ENCODE measurements at places on chromosomes 12 and 14. TPM values are rescaled to one million over a fixed set of nuclear protein-coding genes. Genes with fewer than 3 reads are reported as not detected.
A peak's percentile ranks its signal among the peaks of the same experiment; 100 is the strongest.

GRCh38 chr12:128178966-128179365 is 88.0 kb upstream of the TMEM132C start:
- ATAC-seq, result no peak

DNA sequence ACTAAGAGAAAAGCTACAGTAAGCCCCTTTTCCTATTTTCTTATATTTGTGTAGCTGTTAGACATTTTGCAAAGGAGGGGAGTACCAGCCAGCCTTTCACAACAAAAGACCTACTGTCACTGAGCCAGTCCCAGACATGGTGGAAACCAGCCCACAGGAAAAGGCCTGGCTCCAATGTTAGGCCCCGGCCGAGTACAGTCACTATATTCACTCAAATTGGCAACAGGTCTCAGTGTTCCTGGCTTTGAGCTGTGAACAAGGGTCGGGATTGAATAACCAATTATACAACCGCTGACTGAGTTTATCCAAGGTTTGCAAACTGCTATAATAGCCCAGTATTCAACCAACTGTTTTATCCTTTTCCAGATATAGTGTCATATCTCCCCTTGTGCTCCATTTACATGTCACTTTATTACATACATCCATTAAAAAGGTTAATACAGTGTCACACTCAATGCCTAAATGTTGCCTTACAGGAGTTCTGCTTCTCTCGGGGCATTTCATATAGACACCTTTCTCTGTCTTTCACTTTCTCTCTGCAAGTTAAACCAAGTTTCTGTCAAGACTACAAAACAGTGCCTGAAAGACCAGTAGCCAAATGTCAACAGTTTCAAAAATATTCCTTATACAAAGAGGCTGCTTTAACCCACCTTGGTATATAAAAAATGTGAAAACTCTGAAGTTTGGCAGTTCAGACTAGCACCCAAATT is 178.1 kb downstream of the SOX5 start:
- peak; percentile 76 for ATAC-seq

- no peak for ATAC-seq
These were observed 263.0 kb downstream of the NEDD1 start for GRCh38 chr12:97169889-97170567.

DNA sequence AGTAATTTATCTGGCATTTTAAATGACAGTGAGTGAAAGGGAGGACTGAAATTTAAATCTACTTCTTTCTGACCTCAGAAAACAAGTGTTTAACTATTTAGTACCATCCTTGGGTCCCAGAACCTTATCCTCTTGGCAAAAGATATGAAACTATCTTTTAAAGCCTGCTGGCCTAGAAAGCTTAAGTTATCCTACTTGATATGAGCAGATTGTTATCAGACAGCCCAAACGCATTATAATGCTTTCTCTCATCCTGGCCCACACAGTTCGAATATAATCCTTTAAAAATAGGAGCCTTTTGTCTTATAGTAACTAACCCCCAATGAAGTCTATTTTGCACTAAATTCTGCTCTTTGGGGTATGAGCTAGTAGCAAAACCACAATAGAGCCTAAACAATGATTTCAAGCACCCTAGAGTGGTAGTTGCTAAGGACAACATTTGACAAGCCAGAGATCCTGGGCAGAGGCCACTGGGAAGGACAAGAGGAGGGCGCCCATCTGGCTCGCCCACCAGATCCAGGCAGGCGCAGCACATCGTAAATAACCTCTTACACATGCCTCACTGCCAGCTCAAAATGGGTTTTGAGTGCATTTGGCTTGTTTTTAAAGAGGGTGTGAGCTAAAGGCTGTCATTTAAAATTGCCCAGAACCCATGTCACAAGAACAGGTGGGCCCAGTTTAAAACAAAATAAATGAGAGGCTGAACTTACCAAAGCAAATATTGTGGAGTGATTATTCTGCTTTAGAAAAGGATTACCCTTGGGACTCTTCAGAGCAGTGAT is 37.7 kb upstream of the CRY1 start:
- no peak for ATAC-seq

DNA sequence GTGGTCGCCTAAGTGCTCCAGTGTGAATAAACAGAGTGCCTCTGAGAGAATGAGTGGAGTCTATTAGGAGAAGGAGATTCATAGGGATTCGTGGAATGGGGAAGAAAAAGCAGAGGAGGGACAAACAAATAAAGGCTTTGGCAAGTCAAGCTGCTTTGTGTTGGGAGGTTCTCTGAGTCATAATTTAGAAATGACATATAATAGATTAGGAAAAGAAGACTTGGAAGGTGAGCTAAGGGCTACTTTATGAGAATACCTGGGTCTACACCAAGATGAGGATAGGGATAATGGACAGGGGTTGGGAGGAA is 6.4 kb upstream of the NTN4 start:
- no peak for ATAC-seq

DNA sequence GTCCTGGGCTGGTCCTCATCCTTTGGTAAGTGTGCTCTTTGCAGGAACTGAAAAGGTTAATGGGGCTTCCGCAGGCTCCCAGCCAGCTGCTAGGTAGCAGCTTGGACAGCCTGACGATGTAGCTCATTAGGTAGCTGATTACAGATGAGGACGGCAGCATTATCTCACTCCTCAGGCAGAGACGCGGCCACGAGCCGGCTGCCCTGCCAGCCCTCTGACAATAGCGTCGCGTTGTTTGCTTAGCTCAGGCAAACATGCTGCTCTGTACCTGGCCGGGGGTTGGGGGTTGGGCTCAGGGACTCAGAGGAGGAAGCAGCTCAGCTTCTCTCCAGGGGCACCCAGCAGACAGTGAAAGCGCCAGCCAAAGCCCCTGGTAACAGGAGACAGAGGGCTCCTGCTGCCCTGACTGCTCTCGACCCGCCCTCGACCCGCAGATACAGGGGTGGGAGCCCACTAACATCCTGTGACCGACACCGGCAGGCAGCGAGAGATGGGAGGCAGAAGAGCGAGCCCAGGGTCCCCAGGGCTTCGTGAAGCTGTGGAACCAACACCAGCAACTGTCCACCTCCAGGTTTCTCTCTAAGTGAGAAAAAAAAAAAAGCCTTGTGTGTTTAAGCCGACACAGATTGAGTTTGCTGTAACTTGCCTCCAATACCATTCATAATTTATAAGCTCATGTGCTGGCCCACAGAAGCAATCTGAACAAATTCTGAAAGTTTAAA is 53.4 kb upstream of the DLK1 start:
- ATAC-seq, result no peak

DNA sequence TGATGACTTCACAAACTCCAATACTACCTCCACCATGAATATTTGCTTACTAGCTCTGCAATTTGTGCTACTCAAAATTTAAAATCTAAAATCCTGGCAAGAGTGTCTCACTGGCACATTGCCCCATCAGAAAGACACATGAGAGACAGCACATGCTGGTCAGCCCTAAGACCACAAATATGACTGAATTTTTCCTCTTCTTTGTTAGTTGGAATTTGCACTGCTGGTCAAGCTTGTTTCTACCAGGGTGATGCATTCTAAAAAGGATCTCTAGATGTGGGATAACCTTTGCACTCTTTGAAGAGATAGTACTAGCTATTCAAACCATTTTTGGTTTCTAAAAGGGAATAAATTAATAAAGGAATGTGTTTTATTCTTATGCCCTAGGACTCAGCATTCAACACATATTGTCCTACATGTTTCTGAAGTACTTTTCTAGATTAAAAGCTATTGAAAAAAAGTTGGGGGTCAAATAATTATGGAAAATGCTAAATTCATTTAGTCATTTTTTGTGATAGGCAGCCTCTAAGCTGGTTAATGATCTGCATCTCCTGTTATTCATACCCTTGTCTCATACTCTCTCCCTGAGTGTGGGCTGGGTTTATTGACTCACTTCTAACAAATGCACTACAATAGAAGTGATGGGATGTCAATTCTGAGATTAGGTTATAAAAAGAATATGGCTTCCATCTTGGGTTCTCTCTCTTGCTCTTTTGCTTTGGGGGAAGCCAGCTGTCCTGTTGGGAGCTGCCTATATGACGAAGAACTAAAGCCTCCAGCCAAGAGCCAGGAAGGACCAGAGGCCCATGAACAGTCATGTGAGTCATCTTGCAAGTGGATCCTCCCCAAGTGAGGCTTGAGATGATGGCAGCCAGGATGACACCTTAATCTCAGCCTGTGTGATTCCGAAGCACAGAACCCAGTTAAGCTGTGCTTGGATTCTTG is 211.5 kb upstream of the CRY1 start:
- ATAC-seq, result no peak

GRCh38 chr14:100888789-100889315 is 14.7 kb downstream of the RTL1 start:
- ATAC-seq, result no peak

GRCh38 chr12:57381693-57382220 is 49.1 kb downstream of the R3HDM2 start:
- no peak for ATAC-seq

- ATAC-seq, result no peak
These were observed 7.0 kb downstream of the NACA start for GRCh38 chr12:56718149-56718548.

GRCh38 chr12:105200385-105200784 is 35.6 kb downstream of the APPL2 start:
- no peak for ATAC-seq

DNA sequence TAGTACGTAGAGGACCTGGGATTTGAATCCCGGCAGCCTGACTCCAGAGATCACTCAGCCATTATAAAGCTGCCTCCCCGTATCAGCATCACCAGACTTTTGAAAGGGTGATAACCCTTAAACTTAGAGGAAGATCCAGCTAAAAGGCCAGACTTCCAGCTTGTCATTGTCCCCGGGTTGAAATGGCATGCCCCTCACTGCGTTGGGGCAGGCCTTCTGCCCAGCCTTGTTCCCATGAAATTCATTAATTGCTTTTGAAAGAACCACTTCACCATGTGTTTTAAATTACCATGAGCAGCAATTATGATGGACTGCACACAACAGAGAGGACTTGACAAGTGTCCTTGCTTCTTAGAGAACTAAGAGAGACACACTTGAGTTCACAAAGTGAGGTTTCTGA is 269.6 kb upstream of the CRY1 start:
- no peak for ATAC-seq

DNA sequence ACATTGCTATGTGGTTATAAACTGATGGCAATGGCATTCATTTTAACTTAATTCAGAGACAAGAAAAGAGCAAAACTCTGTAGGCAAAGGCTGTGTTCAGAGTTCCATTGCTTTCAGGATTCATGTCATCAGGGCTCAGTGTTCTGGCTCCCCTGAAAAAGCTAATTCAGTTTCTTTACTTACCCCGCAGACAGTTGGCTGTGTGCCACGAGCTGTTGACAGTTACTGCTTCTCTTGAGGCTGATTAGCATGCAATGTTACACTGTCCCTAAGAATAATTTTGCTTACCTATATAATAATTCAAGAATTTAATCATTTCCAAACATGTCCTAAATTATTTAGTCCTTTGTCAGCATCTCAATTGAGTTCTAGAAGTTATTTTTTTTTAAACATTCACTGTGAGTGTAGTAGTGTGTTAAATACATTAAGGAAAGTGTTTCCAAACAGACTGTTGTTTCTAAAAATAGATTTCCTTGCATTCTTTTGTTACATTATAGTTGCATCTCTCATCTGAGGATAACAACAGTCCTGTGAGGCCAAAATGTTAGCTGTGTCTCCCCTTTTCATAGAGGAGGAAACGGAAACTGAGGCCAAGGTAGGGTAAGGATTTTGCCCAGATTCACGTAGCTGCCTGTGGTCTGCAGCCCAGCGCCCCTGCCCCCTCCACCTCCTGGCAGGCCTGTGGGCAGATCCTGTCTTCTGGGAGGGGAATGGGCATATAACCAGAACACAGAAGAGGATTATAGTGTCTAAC is 98.6 kb downstream of the PELI2 start:
- ATAC-seq, result no peak

- no peak for ATAC-seq
These were observed 62.6 kb downstream of the FAR2 start for GRCh38 chr12:29211696-29212095.

DNA sequence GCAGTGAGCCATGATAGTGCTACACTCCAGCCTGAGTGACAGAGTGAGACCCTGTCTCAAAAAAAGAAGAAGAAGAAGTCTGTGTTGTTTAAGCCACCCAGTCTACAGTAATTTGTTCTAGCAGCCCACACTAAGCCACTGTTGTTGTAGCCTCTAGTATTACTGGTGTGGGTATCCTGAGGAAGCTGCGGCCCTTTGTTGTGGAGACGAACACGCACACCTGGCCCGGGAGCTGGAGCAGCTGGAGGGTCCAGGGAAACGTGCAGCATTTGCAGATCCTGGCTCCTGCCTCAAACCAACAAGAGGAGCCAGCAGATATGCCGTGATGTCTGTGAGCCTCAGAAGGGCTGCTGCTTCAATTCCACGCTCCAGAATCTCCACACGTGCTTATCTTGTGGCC is 65.3 kb downstream of the MAP1LC3B2 start:
- no peak for ATAC-seq

DNA sequence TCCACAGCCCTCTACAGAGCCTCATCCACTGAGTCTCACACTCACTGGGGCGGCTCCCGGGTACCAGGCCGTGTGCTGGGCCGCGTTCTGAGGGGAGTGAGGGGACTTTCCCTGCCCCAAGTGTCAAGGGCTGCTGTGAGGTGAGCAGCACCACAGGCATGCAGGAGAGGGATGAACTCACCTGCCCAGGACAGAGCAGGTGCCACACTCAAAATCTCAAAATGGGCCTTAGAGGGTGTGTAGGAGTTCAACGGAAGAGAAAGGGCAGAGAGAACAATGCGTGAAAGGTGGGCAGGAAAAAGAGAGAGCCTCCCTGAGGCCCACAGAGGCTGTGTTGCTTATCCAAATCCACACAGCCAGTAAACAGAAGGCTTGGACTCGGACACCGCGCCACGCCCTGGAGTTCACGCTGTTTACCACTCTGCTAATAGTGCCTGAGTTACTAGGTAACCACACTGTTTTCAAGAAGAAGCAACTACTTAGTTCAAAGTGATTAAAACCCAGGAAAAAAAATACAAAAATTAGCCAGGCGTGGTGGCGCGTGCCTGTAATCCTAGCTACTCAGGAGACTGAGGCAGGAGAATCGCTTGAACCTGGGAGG is 32.7 kb downstream of the TSPAN11 start:
- ATAC-seq, result no peak

GRCh38 chr12:100964028-100964427 is 169.5 kb downstream of the ANO4 start:
- ATAC-seq, result no peak

DNA sequence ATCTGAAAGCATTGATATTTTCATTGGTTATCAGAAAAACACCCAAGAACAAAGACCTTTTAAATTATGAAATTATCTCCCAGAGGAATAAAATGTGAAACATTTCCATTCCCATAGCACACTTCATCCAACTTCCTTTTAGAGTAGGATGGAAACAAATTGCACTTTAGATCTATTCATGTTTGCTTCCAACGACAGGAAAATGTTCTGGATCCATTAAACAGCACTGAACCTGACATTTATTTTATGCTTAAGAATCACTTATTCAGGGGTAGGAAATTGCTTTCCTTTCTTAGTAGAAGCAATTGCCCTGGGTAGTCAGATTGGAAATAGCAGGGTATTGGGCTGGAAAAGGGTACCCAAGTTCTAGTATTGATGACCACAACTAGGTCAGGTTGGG is 28.8 kb upstream of the PTGDR start:
- ATAC-seq, result no peak

The C12orf54 gene
- not detected for total RNA-seq

The COA8 gene
- 27.0 TPM for total RNA-seq

The RFLNA gene
- total RNA-seq, result 1.2 TPM

The TPPP2 gene
- not detected for total RNA-seq

The SLC35F4 gene
- total RNA-seq, result not detected

The APOLD1 gene
- total RNA-seq, result 25.2 TPM

The SERPINA1 gene
- total RNA-seq, result 1.7 TPM

The IFNG-AS1 gene
- not detected for total RNA-seq

The KRT83 gene
- total RNA-seq, result not detected

The PTPRB gene
- 12.5 TPM for total RNA-seq
